Neuronal stem cell (in vitro differentiated cells): ENCODE measurements at places on chromosomes 3 and 15.

- no peak for DNase-seq
Observed at GRCh38 chr15:66138096-66138783, 115.3 kb downstream of the MEGF11 start.

DNA sequence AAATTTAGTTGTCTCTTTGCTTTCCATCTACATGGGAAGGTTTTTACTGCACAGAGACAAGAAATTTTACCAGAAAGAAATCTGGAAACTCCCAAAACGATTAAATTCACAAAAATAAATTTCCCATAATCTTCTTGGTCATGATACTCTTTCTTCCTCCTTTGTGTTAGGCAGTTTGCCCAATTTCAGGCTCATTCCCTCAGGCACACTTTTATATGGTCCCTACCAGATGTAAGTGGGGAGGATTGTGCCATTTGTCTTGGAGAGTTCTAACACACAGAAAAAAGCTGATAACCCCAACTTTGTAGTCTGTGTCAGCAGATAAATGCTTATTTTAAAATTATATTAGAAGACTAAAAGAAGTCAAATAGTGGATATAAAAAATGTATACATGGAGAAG is 49.1 kb upstream of the CCDC50 start:
- DNase-seq = no peak

DNA sequence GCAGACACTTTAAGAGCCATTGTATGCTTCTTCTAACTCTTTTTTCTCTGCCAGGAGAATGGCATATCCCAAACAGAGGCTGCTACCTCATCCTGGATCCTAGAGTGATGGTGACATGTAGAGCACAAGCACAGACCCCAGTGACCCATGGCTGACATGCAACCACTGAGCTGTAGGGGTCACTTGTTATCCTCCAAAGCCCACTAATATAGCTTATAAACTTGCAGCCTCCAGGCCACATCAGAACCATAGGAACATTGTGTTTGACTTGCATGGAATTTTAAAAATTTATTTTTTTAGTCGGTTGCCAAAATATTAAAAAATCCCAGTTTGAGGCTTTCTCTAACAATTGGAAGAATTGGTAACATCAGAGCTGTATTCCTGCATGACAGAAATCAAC is 283.0 kb upstream of the WNT5A start:
- no peak for DNase-seq

- no peak for DNase-seq
Observed at GRCh38 chr3:150333477-150333876, 74.6 kb upstream of the TSC22D2 start.

DNA sequence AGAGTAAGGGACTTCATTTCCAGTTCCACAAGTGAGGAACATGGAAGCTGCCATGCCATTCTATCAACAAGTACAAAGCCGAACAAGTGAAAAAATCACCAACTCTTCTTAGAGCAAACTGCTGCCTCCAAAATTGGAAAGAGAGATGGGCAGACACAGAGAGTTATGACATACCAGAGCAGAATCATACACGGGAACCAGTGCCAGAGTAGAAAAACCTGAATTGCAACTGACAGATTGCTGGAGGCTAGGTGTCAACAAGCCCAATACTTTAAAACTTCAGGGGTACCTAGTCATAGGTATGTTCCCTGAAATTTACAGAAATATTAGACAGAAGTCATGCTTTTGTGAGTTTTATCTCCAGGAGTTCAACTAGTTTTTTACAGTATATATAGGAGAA is 62.0 kb downstream of the TTBK2 start:
- DNase-seq = no peak

DNA sequence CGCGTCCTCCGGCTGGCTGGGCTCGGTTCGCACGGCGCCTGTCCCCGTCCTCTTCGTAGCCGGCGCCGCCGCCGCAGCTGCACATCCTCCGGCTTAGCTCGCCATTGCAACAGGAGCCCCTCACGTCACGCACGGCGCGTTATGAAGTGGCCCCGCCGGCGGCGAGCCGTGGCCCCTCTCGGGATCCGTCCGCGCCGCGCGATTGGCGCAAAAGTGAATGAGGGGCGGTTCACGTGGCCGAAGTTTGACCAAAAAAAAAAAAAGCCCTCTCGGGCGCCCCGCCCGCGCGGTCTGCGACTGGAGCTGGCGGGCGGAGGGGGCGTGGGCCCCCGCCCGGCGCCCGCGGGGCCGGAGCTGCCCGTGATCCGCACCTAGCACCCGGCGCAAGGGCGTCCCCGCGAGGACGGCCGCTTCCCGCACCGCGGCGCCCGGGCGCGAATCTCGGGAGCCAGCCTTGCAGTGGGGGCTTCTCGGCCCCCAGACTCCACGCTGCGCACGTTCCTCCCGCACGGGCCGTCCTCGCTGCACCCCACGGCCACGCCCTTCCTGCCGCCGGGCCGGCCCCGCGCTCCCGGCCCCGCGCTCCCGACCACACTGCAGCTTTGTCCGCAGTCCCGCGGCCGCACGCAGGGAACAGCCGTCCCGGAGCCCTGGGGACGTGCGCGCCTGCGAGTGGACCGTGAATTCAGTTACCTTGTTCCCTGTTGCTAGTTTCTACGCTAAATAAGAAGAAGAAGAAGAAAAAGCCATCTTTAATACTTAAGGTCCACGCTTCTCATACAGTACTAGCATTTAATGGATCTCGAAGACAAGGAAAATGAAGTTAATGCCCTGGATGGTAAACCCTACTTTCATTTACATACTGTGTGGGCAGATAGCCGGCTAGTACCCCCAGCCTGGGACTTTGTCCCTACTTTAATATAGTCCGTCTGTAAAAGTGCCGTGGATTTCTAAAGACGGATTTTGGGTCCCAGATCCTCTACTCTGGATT is at the start of gene CHSY1:
TSS of gene CHSY1 (minus strand) at position 219 of the 991 bp plus-strand sequence. CDS start 592 bp downstream, outside the sequence.
- peak; percentile 74 for DNase-seq

DNA sequence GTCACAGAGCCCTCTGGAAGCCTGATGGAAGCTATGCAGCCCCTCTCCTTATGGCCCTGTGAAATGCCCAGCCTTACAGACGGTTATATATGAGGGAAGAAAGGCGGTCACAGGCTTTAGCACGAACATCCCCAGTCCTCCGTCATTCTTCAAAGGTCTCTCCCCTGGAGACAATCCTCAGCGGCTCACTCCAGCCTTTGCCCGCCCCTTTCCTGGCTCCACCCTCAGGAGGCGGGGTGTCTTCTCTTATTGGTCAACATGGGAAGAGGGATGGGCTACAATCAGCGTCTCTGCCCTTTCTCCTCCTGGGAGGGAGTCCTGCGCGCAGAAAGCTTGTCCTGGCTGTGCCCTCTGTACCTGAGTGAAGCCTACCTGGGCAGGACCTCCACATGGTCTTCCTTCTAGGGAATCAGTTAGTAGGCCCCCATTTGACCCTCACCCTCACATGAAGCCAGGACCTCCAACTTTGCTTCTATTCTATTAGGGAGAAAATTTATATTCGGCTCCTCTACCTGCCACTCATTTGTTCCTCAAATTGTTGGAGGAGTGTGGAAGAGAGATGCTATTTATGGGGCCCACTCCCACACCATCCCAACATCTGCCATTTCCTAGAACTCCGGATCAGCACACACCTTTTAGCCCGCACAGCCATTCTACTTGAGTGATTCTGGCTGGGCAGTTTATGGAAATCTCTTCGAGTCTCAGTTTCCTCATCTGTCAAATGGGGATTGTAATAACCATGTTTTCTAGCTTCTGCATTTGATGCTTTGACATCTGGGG is 112.9 kb upstream of the SLC6A11 start:
- DNase-seq = peak; percentile 73
